Cardiac fibroblast (primary cell): ENCODE measurements at places on chromosomes 2 and 18.

DNA sequence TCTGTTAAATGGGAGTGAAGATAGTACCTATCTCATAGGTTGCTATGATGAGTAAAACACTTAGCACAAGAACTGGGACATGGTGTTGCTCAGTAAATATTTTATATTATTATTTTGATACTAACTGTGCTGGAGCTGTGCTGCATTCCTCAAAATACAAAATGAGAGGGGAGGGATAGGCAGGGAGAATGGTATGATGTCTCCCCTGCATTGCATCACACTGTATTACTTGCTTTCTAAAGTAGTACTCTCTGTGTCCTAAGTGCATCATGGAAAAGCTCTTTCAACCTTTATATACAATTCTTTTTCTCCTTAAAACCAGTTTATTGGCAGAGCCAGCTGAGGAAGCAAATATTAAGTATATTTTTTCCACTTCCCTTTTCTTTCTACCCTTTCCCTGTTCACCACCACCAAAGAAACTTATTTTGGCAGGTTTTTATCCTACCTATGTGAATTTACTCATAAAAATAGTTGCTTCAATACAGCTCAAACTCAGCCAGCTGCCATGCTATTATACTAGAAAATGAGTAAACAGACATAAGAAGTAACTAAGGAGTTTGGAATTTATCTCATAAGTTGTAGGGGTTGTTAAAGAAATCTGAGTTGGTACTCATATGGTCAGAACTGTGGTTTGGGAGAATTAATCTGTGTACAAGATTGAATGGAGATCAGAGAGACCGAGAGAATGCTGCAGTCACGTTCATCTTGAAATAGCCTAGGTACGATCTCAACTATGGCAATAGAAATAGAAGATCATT lies 60.3 kb downstream of the EHBP1 start:
- DNase-seq = peak; percentile 6

GRCh38 chr2:126634273-126634861 lies 21.6 kb upstream of the GYPC start:
- DNase-seq = peak; percentile 7

DNA sequence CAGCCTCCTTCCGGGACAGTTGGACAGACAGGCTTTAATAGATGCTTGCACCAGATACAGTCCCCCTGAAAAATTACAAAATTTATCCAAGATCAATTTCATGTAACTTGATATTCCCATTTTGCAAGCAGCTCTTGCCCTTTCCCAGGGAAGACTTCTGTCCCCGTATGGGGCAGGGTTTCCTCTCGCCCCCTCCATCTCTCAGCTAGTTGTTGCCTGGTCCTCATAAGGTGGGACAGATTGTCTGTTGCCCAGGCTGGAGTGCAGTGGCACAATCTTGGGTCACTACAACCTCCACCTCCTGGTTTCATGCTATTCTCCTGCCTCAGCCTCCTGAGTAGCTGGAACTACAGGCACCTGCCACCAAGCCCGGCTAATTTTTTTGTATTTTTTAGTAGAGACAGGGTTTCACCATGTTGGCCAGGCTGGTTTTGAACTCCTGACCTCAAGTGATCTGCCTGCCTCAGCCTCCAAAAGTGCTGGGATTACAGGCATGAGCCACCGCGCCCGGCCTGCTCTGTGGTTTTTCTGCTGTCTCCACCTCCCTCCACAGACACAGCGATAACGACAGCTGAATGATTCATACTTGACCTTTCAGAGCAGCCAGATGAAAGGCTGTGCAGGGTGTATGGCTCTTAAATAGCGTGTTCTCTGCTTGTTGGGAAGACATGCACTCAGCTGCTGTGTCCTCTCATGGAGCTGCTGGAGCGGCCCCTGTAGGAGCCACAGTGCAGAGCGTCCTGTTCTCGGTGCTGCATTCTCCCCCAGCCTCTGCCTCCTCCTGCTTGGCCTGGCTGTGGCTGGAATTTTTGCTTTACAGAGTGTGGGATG lies 61.4 kb downstream of the TTC39C start:
- DNase-seq = peak; percentile 98

DNA sequence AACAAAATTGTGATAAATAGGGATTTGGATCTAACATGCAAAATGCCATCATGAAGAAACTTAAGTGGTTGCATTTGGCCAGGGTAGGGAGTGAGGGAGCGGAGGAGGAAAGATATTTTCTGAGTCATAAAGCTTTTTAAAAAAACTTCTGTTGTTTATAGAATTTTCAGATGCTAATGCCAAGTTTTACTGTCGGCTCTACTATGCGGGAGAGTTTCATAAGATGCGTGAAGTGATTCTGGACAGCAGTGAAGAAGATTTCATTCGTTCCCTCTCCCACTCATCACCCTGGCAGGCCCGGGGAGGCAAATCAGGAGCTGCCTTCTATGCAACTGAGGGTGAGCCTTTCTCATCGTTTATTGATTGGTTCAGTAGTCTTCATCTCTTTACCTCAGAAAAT lies 56.0 kb upstream of the PTH2R start:
- DNase-seq = peak; percentile 56

GRCh38 chr18:21912339-21913239 lies 172.0 kb downstream of the MIB1 start:
- DNase-seq = no peak

GRCh38 chr2:71191570-71191943 lies 35.3 kb downstream of the PAIP2B start:
- no peak for DNase-seq

DNA sequence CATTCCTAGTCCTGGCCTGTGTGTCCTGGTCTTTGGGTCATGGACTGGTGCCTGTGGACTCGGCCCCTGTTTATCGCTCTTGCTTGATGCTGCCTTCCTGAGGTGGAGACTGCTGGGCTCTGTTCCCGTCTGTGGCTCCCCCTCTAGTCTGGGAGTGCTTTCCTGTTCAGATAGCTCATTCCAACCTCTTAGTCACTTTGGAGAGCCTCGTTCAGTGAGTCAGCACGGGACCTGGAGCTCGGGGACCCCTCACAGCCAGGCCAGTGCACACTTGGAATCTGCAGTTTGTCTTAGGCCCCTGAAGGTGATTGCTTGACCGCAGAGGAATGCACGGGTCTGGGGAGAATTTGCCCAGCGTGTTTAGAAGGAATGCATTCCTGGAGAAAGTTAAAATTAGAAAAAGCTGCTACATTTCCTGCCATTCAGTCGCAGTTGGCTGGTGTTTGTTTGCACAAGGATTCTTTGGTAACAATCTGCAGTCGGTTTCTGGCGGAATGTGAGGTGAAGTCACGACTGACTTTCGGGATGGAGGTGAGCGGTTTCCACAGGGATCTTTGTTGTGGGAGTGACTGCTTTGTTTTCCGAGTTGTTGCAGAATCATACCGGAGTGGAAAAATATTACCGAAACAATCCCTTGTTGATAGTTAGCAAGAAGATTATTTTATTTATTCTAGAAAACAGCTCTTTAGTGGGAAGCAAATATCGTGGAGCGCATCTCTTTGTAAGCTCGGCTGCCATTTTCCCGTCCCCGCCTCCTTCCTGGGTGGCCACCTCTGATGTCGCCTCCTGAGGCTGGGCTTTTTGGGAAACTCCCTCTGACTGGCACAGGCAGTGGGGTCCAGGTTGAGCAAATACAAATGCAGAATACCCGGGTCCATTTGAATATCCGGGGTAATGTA lies 29.6 kb downstream of the SH3BP4 start:
- peak; percentile 99 for DNase-seq

DNA sequence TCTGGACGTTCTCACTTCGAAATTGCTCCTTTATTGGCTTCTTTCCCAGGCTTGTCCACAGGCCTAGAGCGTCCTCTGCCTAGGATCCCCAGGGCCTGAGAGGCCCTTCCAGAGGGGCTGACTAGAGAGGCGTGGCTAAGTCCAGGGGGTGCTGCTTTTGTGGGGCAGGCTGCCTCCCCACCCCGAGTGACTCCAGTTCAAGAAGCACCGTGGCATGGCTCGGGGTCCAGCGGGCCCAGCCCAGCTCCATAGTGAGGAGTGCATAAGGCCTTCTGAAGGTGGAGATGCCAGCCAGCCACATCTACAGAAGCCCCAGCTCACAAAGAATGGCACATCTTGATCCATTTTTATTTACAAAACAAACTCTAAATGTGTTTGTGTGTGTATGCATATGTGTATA lies 44.8 kb upstream of the POMC start:
- no peak for DNase-seq
